ENCODE measurements at places on chromosomes 16 and 17.

GRCh38 chr16:67874372-67874771 lies 1.5 kb downstream of the EDC4 start:
- no peak for DNase-seq

GRCh38 chr17:75872434-75873351 lies 5.7 kb downstream of the TRIM47 start:
- peak; percentile 64 for DNase-seq

GRCh38 chr16:11990702-11991390 lies 14.3 kb downstream of the SNX29 start:
- DNase-seq = no peak

GRCh38 chr16:57804111-57804837 lies 2.0 kb upstream of the KIFC3 start:
- DNase-seq = no peak

- peak; percentile 86 for DNase-seq
Observed at GRCh38 chr17:47719411-47720152, 13.5 kb upstream of the TBX21 start.

GRCh38 chr16:74844041-74844980 lies 69.7 kb upstream of the FA2H start:
- DNase-seq = no peak

- no peak for DNase-seq
Observed at GRCh38 chr17:40556198-40556661, 9.0 kb downstream of the CCR7 start.

GRCh38 chr16:50160495-50161164 lies 7.5 kb downstream of the TENT4B start:
- no peak for DNase-seq

DNA sequence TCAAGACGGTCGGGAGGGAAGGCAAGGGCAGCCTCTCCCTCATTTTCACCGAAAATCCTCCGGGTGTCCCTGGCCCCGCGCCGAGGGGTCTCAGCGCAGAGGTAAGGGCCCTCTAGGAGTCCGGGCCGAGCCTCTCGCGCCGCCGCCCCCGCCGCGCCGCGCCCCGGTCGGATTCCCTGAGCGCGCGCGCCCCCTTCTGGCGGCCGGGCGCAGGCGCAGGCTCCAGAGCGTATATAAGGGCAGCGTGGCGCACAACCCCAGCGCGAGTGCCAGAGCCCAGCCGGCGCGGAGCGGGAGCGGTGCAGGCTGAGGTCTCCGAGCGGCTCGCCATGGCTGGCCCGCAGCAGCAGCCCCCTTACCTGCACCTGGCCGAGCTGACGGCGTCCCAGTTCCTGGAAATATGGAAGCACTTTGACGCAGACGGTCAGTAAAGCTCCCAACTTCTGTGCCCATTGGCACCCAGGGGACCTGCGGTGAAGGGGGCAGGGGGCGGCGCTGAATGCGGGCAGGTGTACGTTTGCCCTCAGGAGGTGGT lies at the start of gene CALB2:
Gene CALB2 (plus strand): TSS at position 260 of the 535 bp plus-strand sequence. CDS start 70 bp downstream, at position 330.
- DNase-seq = peak; percentile 84

DNA sequence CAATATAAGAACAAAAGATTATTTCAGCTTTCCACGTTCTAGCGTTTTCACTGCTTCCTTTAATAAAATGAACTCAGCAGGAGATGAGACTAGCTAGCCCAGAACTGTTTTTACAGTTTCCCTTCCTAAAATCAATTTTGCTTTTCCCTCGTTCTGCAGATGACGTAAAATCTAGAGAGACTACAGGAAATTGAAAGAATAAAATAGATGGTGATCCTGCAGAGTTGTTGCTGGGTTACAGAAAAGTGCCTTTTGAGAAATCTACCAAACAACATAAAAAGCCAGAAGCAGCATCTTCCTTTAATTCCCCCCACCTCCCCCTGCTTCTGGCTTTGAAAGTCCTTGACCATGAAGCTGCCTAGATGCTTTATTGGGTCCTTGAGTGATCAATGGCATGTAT lies 96.8 kb upstream of the CLEC3A start:
- no peak for DNase-seq

DNA sequence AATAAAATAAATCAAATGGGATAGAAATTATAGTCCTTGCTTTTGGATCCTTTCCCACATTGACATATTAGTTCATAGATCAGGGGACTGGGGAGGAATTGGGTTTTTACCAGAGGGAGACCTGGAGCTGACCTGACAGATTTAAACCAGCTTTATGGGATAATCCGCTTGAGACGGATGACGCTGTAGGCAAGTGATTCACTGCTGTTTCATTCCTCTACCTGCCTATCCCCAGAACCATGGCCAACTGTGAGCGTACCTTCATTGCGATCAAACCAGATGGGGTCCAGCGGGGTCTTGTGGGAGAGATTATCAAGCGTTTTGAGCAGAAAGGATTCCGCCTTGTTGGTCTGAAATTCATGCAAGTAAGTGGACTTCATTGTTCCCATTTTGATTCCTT lies 2.1 kb downstream of the NME1 start:
- DNase-seq = no peak

DNA sequence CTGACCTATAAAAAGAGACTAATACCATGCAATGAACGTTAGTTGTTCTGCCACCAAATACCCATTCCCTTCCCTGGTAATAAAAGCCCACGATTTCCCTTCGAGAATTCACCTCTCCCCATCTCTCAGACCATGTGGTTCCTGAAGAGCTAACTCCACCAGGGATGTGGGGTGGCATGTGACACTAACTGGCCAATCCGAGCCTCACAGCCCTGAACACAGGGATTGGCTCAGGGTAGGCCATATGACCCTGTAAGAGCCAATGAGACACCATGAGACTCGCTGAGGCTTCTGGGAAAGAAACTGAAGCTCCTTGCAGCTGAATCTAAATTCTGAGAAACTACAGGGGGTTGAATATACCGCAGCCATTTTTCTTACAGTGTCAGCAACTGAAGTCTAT lies 21.1 kb downstream of the HELZ start:
- DNase-seq = peak; percentile 33

DNA sequence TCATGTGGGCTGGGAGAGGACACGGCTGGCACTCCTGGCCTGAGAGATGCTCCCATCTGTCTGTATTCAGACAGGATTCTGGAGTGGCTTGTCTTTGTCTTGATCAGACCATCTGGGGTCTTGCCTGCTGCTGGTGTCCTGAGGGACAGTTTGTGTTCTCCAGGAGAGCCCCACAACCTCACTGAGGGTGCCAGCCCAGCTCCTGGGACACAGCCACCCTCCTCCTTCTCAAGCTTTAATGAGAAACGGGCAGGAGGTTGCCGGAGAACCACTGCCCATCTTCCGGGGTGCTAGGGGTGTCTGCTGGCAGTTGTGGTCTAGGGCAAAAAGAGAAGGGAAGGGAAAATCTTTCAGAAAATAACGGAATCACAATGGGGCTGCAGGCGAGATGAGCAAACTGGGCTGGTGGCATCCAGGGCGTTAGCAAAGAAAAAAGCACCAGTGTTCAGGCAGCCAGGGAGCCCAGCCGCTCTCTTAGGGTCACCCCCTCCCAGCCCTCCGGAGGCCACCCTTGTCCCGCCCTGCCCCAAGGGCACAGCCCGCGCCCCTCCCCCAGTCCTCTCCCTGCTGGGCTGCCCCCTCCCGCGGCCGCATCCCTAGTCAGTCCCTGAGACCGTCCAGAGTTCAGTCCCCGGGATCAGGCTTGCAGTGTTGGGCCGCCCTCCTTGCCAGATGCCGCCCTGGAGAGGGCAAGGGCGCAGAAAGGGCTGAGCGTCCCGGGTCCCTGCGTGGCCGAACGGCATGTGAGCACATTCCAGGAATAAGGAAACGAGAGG lies 824.7 kb downstream of the KCNJ18 start:
- no peak for DNase-seq

- DNase-seq = no peak
Observed at GRCh38 chr16:4525069-4525468, 13.5 kb downstream of the CDIP1 start.

DNA sequence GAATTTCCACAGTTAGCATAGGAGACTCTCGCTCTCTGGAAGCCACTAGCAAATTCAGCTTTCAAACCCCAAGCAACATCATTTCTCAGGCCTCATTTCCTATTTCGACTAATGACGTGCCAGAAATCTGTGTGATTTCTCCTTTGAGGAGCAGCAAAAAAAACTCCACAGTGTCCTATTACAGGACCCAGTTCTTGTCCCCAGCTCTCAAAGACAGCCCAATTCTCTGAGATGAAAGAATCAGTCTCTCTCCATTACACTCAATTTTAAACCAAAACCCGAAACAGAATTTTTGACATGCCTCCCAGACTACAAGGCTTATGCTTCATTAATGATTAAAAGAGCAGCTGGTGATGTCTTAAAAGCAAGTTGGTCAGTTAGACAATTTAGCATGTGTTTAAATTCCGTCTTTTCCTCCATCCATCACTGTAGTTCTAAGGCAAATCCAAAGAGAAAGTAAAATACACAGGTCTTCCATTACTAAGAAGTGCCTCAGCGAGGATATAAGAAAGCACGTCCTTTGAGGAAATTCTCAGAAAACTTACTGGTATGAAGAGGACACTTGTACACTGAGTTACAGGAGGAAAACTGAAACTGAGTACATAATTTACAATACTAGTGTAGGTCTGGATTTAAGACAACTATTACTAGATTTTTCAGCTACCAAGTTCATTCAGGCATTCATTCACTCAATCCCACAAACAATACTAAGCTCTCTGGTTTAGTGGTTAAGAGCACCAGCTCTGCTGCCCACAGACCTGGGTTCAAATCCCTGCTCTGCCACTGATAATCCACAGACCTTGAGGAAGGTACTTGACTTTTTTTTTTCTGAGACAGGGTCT lies 12.5 kb downstream of the TOM1L2 start:
- no peak for DNase-seq

GRCh38 chr16:4624827-4625559 lies 367 bp downstream of the MGRN1 start:
- peak; percentile 47 for DNase-seq

GRCh38 chr17:29291163-29291752 lies 2.7 kb downstream of the NUFIP2 start:
- peak; percentile 60 for DNase-seq

DNA sequence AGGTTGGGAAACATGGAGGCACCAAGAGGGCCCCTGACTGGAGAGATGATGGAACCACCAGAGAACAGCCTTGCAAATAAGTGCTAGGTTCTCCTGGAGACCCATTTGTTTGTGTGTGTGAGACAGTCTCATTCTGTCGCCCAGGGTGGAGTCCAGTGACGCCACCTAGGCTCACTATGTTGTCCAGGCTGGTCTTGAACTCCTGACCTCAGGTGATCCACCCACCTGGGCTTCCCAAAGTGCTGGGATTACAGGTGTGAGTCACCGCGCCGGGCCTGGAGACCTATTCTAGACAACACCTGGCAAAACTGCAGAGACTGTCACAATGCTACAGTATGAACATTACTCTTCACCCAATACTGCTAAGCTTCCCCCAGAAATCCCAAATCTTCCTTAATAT lies 1.5 kb downstream of the NPLOC4 start:
- DNase-seq = no peak

DNA sequence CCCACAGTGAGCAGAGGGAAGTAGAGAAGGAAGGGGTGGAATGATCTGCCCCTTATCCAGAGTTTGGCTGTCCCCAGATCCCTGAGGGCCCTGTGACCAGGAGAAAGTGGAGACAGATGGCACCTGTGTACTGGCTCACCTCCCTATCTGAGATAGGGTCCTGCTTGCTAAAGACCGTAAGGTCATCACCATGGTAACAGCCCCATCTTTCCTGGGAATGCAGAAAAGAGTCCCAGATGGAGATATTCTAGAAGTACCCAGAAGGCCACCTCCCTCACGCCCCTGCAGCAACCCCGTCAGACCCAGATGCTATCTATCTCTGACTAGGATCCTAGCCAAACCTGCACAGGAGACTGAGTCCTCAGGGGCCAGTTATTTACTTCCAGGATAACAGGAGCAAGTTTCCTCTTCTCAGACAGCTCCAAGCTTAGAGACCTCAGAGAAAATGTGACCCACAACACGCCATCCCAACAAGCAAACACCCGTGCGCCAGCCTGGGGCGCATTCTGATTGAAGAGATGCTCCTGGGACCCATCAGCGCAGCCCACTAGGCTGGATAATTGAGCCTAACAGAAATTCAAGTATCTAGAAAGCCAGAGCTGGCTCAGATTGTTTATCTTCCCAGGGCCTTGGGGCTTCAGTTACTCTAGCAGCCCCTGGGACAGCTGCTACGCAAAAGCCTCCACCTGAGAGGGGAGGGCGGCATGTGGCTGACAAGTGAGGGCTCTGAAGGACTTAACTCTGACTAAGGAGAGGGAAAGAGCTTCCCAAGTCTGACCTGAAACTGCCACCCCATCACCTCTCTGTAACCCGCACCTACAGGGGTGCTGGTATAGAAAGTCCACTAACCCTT lies 1.9 kb downstream of the ORMDL3 start:
- no peak for DNase-seq

DNA sequence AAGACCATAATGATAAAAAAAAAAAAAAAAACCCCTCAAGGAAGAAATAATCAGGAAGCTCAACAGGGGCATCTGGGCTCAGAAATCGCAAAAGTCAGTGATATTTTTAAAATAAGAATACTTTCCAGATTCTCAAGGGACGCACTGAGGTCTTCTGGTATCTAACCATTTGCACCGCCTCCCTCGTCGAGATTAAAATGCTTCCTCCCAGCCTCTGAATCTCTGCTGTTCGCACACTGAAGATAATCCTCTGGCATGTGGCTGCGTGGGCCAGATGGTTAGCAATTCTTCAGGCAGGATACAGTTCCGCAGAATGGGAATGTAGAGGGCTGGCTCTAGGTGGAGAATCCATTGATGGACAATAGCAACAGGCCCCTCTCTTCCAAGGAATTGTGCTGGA lies 211.7 kb upstream of the CDH5 start:
- DNase-seq = no peak

DNA sequence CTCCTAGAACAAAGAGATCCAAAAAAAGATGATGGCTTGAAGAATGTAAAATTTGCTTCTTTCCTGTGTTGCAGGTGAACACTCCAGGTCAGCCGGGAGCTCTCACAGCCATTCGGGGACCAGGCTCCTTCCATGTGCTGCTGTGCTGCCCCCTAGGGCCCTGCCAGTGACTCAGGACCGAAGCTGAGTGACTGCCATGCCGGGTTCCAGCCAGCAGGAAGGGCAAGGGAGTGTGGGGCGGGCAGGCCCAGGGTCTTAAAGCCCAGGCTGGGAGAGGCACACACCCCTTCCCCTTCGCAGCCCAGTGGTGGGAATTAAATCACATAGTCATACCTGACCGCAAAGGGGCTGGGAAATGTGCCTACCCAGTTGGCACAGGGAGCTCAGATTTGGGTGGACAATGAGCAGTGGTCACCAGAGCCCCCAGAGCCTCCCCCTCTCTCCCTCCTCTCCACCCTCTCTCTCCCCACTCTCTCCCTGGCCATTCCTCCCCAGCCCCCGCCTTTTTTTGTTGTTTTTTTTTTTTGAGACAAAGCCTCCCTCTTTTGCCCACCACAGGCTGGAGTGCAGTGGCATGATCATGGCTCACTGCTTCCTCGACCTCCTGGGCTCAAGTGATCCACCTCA lies 11.5 kb downstream of the EPOP start:
- peak; percentile 87 for DNase-seq

- no peak for DNase-seq
Observed at GRCh38 chr17:72311004-72311403, 190.2 kb downstream of the SOX9 start.

- DNase-seq = no peak
Observed at GRCh38 chr16:84613408-84614072, 4.3 kb downstream of the COTL1 start.

- peak; percentile 64 for DNase-seq
Observed at GRCh38 chr17:79019632-79020584, 4.1 kb upstream of the C1QTNF1 start.
